ENCODE measurements at places on chromosomes 7 and 10.
A peak's percentile ranks its signal among the peaks of the same experiment; 100 is the strongest.

DNA sequence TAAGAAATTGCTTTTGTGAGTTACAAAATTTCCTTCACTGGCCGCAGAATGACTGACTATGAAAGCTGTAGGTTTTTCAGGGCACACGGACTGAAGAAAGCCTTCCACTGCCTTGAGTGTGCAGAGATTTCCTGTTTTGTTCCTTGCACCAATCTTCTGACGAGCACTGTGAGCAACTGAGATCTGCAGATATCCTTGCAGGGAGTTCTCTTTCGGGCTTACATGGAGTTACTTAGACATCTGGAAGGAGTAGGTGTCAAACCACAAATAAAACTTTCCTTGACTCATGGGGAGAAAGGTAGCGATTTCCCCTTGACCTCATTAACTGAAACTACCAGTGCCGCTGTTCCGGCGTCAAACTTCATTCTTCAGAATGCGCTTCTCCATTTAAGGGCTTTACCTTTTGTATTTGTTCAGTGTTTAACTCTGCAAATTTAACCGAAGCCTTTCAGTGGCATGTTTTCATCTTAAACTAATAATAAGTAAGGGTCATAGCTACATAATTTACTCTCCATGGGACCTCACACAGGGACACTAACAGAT lies 1175.3 kb downstream of the GATA3 start:
- DNase-seq = no peak

DNA sequence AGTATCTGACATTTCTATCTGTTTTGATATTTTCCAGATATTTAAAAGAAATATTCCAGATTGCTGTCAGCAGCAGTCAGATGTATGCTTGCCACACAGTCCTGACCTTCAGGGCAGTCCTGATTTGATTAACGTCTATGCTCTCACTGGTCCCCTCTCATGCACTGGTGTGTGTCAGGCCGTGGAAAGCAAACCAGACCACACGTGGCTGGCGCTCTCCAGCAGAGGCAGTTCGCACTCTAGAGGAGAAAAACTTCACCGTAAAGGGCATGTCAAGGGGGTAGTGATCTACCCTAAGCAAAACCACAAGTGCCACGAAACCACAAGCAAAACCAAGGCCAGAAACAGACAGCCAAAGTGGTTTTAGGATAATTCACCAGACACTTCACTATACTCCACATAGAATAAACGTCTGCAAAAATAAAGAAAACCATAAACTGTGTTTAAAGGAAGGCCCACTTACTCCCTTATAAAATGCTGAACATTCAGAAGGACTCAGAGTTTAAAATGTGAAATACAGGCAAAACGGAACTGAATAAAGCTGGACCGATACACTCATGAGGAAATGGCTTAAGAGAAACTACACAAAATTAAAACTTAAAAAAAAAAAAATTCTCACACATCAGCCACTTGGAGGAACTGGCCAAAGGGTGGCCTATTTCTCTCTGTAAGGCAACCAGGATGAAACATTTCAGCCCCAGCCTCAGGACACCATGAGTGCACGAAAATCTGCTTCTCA lies 26.4 kb downstream of the PARP12 start:
- no peak for DNase-seq

DNA sequence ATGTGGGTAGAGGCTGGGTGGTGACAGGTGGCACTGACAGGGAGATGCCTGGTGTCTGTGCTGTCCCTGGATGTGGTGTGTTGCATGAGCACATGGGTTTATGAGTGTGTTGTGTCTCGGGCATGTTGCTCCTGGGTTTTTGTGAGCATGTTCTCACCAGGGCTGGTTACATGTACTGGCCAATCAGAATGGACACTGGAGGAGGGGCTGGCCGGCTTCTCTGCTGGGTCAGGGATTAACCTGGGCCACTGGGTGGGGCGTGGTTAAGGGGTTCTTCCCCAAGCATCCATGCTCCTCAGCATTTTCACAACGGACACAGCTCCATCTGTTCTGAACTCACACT lies 20.8 kb upstream of the VOPP1 start:
- DNase-seq = no peak

DNA sequence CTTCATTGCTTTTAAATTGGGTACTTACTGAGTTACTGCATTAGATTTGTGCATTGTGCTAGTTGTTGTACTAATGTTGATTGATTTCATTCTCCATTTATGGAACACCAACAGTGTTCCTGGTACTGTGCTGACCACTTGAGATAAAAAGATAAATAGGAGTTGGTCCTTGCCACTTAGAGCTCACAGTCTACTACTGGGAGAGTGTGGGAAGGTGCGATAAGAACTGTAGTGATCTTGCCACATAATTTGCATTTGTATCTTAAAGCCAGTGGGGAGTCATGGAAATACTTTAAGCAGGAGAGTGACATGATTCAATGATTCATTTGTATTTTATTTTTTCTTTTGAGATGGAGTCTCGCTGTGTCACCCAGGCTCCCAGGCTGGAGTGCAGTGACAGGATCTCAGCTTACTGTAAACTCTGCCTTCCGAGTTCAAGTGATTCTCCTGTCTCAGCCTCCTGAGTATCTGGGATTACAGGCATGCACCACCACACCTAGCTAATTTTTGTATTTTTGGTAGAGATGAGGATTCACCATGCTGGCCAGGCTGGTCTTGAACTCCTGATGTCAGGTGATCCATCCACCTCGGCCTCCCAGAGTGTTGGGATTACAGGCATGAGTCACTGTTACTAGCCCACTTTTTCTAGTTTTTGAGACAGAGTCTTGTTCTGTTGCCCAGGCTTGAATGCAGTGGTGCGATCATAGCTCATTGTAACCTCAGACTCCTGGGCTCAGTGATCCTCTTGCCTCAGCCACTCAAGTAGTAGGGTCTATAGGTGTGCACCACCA lies 51.2 kb upstream of the TMEM248 start:
- DNase-seq = no peak

DNA sequence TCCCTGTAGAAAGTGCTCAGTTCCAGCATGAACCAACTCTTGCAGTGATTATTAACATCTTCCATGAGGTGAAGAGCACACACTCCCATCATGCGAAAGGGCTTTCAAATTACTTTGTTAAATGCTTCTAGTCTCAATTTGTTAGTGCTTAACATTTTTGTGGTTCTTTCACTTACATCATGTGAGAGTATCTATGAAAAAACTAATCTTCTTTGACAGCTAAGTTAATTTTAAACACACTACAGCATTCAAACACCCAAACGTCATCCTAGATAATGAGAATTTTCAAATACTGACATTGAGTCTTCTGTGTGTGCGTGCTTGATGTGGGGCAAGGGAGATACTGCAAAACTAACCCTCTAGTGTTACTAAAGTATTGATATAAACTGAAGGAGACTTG lies 84.8 kb downstream of the ETV1 start:
- DNase-seq = no peak

DNA sequence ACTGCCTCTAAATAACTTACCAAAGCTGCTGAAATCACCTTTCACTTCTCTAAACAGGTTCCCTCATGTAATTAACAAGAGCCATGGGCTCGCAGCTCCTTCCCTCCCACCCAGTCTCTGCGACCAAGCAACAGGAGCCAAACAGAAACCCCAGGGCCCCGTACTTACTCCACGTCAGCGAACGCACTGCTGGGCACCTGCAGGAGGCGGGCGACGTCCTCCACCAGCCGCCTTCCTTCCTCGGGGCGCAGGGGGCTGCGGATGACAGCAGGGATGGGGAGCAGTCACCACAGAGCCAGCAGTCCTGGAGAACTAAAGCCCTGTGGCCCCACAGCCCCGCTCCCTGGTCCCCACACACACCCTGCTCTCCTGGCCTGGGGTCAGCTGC lies 477.0 kb downstream of the PTPRN2 start:
- DNase-seq = no peak

DNA sequence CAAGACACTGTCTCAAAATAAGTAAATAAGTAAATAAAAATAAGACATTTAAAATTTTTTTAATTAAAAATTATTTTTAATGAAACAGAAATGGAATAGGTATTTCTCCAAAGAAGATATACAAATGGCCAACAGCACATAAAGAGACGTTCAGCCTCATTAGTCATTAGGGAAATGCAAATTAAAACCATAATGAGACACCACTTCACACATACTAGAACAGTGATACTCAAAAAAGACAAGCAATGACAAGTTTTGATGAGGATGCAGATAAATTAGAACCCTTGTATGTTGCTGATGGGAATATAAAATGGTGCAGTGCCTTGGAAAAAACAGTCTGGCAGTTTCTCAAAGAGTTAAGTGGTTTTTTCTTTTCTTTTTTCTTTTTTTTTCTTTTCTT lies 26.5 kb upstream of the C10orf67 start:
- DNase-seq = no peak

DNA sequence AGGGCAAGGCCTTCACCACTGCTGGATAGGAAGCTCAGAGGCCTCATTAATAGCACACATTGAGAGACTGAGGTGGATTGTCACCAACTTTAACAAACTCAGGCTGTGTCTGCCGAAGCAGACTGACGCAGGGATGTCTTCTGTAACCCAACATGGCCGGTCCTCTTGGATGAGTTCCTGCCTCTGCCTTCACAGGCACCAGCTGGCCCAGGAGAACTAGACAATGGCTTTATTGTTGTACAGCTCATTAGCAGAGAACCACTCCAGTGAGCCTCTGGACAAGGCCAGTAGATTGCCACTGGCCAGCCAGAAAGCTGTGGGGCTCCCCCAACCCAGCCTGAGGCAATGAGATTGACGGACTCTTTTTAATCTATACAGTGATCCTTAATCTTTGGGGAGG lies 9.4 kb downstream of the NODAL start:
- no peak for DNase-seq

GRCh38 chr7:128961030-128961659 lies 23.4 kb downstream of the IRF5 start:
- no peak for DNase-seq

GRCh38 chr7:48089046-48090003 lies at the start of gene UPP1:
UPP1 (plus strand) TSS chr7:48089265; CDS start chr7:48094784, 5,519 bp downstream.
- peak; percentile 88 for DNase-seq

DNA sequence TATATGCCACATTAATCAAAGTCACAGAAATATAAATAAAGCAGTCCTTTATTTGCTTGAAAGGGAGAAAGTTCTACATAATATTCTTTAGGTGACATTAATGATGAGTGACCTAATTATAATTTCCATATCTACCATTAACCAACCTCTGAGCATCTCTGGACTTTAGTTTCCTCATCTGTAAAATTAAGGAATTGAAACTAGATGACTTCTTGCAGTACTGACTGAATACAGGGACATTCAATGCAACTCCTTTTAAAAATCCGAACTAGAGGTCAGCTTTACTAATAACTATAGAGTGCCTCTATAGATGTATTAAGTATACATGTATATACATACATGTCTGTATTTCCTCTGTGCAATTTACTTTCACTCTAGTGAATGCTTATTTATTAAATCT lies 3.9 kb downstream of the FMC1 start:
- DNase-seq = no peak

DNA sequence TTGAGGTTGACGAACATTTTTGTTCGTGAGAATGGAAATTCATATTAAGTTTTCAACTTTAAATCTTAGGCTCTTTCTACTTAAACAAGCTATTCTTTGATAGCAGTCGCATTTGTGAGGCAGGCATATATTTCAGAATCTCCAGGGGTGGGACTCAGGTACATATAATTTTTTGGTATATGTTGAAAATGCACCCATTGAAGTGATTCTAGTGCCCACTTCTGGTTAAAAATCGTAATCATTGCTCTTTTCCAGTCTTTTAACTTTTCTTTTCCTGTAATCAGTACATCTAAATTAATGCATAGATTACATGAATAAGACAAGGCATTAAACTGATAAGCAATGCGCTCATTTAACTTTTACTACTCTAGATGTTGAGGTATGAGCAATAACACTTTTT lies 67.8 kb downstream of the ZNRF2 start:
- DNase-seq = no peak

GRCh38 chr10:84204122-84204521 lies 9.8 kb downstream of the CDHR1 start:
- DNase-seq = no peak

DNA sequence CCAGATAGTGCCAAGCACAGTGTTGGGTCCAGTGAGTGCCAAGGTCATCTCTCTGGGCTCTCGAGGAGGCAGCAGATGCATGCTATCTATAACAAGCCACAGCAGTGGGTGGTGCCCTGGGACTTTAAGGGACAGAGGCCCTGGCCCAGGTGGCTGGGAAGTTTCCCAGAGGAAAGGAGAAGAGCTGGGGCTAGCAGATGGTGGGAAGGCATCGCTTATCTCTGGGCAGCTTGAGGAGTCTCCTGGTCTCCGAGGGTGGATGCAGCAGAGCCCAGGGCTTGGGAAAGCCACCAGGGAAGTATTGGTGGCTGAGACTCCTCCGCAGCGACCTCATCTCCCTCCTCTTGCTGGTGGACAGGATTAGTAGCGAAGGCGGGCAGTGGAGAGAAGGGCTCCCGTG lies 63.4 kb upstream of the LRRC4 start:
- DNase-seq = no peak

GRCh38 chr7:69941077-69941651 lies 342.9 kb downstream of the AUTS2 start:
- DNase-seq = no peak

- no peak for DNase-seq
Observed at GRCh38 chr10:29150010-29150409, 138.9 kb upstream of the LYZL1 start.

All from stimulated activated CD8-positive, alpha-beta memory T cell treated with anti-CD3 and anti-CD28 coated beads, Interleukin-7, amount 100 ng/mL, for 48 hours (primary cell).